ENCODE measurements at places on chromosomes 6 and 20. TPM values are rescaled to one million over a fixed set of nuclear protein-coding genes. Genes with fewer than 3 reads are reported as not detected.

- DNase-seq: no peak
- no peaks in the 10 kb centered on the region for H3K27me3 ChIP-seq
- no peaks in the 10 kb centered on the region for H3K4me1 ChIP-seq
- no peaks in the 10 kb centered on the region for H3K36me3 ChIP-seq
Observed at GRCh38 chr20:8855315-8855714, 213.6 kb upstream of the PLCB4 start.

SLC26A8 gene
- 0.29 TPM for total RNA-seq

DNA sequence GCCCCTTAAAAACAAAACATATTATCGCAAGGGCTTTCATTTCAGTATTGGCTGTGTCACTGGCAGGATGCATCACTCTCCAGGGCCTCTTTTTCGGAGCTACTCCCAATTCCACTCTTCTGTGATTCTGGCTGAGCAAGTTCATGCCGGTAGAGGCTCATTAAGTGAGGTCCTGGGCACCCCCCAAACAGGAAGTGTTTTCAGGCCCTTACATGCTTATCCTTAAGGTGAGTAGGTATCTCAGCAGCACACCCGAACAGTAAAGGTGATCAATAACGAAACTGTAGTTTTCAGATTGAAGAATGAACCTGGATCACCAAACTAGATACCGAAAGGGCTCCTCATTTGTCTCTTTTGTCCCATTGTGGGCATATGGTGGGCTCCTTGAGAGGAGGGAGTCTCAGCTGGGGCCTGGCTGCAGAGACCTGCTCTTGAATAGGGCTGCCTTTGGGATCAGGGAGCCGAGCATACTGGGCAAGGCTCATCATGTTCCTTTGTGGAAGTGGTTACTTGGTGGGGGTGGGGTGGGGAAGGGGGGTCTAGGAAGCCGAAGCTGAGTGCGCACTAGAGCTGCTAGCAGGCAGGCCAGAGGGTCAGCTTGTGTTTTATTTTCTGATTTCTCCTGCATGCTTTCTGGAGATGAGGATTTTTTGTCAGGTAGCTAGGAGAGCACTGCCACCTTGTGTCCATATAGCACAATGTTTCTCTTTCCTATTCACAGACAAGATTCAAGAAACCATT is 65.2 kb downstream of the CDS2 start:
- peak; percentile 28 for DNase-seq
- peaks cover 17% of the 10 kb centered on the region for H3K4me1 ChIP-seq
- H3K27me3 ChIP-seq: no peaks in the 10 kb centered on the region
- H3K36me3 ChIP-seq: no peaks in the 10 kb centered on the region

FERMT1 gene
- total RNA-seq: 0.29 TPM

GRCh38 chr6:156695742-156696141 is 81.4 kb upstream of the ARID1B start:
- H3K4me1 ChIP-seq: peaks cover 9% of the 10 kb centered on the region
- no peak for DNase-seq
- H3K4me3 ChIP-seq: no peak overlapping the region
- no peaks in the 10 kb centered on the region for H3K27me3 ChIP-seq
- H3K36me3 ChIP-seq: no peaks in the 10 kb centered on the region

CST5 gene
- not detected for total RNA-seq

GRCh38 chr6:80991316-80991715 is 761.2 kb downstream of the TENT5A start:
- DNase-seq: no peak
- no peaks in the 10 kb centered on the region for H3K27me3 ChIP-seq
- H3K4me3 ChIP-seq: no peak overlapping the region
- H3K27ac ChIP-seq: no peak overlapping the region

NOX3 gene
- total RNA-seq: not detected

- no peak overlapping the region for H3K4me3 ChIP-seq
- DNase-seq: no peak
- H3K36me3 ChIP-seq: peaks cover 2% of the 10 kb centered on the region
- no peak overlapping the region for H3K27ac ChIP-seq
- H3K27me3 ChIP-seq: peaks cover 2% of the 10 kb centered on the region
Observed at GRCh38 chr6:165571068-165571682, 91.9 kb downstream of the PDE10A start.

ABT1 gene
- total RNA-seq: 15.9 TPM

DNA sequence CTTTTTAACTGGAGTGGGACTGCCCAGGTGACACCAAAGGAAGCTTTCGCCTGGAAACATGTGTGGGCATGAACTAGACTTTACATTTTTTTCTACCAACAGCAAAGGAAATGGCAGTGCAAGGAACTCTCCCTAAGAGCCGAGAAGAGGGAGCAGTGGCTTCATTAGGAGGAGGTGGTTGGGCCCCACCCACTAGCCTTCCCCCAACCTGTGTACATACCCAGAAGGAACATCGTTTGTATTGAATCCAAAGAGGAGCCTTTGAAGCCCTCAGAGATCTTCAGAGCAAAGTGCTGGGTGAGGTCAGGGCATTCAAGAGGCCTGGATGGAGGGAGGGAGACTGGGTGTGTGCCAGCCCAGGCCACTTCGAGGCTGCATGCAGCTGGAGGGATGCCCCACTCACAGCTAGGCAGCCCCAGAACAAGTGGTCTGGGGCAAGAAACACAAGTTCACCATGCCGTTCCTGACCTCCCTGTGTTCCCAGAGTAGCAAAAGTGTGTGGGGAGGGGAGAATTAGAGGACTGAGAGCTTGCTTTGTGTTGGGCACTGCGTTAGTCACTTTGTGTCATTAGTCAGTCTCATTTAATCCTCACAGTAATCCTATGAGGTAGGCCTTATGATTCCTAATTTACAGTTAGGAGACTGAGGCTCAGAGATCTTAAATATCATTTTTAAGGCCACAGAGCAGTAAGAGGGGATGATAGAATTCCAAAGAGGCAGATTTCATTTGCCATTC is 191.6 kb upstream of the SUPT3H start:
- no peak overlapping the region for H3K27ac ChIP-seq
- no peak for DNase-seq
- peaks cover 3% of the 10 kb centered on the region for H3K27me3 ChIP-seq
- H3K4me3 ChIP-seq: no peak overlapping the region

DNA sequence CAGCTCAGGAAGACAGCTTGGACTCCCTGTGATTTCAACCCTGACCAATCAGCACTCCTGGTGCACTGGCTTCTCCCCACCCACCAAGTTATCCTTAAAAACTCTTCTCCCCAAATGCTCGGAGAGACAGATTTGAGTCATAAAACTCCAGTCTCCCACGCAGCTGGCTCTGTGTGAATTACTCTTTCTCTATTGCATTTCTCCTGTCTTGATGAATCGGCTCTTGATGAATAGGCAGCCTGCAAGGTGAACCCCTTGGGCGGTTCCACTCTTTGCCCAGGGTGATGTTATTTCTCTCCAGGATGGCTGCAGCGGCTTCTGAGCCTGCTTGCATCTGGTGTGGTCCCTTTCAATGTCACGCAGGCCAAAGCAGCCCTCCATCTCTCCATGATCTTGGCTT is 12.4 kb downstream of the SLC52A3 start:
- H3K27ac ChIP-seq: no peak overlapping the region
- no peak overlapping the region for H3K4me3 ChIP-seq
- DNase-seq: no peak
- H3K36me3 ChIP-seq: no peaks in the 10 kb centered on the region
- peaks cover 2% of the 10 kb centered on the region for H3K27me3 ChIP-seq

CTAGE9 gene
- not detected for total RNA-seq

PRPH2 gene
- not detected for total RNA-seq

DNA sequence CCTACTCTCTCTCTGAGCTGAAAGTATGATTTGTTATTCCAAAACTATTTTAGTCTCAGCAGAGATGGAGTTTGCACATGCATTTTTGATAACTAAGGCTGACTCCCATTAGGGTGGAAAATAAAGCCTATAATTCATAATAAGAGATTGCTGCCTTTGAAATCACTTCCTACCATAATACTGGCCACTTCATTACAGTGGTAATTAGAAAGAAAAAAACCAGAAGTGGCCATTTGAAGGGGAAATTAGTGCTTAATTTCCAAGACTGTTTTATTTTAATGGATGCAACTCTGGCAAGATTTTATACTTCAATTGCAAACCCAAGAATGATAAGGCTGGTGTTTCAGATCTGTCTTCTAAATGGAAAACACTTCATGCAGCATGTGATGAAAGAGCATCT is 43.4 kb downstream of the SLC35B3 start:
- no peak for DNase-seq
- no peak overlapping the region for H3K27ac ChIP-seq
- no peaks in the 10 kb centered on the region for H3K36me3 ChIP-seq
- H3K4me3 ChIP-seq: no peak overlapping the region
- no peaks in the 10 kb centered on the region for H3K27me3 ChIP-seq

- no peak for DNase-seq
- peaks cover 4% of the 10 kb centered on the region for H3K27me3 ChIP-seq
- H3K36me3 ChIP-seq: no peaks in the 10 kb centered on the region
- no peak overlapping the region for H3K4me3 ChIP-seq
- no peak overlapping the region for H3K27ac ChIP-seq
Observed at GRCh38 chr20:24798930-24799705, 150.0 kb upstream of the CST7 start.

GRCh38 chr20:62611819-62612218 is 30.5 kb upstream of the SLCO4A1 start:
- H3K4me3 ChIP-seq: no peak overlapping the region
- peaks cover 15% of the 10 kb centered on the region for H3K4me1 ChIP-seq
- no peak overlapping the region for H3K27ac ChIP-seq
- no peak for DNase-seq
- H3K36me3 ChIP-seq: peaks cover 5% of the 10 kb centered on the region

DNA sequence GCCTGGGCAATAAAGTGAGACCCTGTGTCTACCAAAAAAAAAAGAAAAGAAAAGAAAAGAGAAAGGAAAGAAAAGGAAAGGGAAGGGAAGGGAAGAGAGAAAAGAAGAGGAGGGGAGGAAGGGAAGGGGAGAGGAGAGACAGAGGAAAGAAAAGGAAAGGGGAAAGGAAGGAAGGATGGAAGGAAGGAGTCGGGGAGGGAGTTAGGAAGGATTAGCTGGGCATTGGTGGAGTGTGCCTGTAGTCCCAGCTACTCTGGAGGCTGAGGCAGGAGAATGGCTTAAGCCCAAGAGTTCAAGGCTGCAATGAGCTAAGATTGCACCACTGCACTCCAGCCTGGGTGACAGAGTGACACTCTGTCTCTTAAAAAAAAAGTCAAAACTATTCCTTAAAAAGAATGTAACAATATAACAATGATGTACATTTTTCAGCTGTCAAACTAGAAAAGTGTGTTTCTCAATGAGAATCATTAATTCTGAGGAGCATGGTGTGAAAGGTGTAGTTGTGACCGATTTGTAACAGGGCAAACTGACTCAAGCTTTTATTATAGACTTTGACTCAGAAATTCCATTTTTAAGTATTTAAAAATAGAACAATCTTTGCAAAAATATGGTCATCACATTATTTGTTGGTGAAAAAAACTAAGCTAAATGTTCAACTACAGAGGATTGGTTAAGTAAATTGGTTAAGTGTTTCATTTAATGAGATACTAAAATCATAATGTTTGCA is 14.7 kb downstream of the SNRPB start:
- no peaks in the 10 kb centered on the region for H3K4me1 ChIP-seq
- H3K36me3 ChIP-seq: no peaks in the 10 kb centered on the region
- no peak for DNase-seq
- H3K4me3 ChIP-seq: no peak overlapping the region
- no peaks in the 10 kb centered on the region for H3K27me3 ChIP-seq

TSHZ2 gene
- 10.0 TPM for total RNA-seq

GRCh38 chr20:8812817-8813216 is 256.1 kb upstream of the PLCB4 start:
- no peak overlapping the region for H3K4me3 ChIP-seq
- H3K27me3 ChIP-seq: no peaks in the 10 kb centered on the region
- DNase-seq: no peak
- no peak overlapping the region for H3K27ac ChIP-seq
- no peaks in the 10 kb centered on the region for H3K4me1 ChIP-seq

DNA sequence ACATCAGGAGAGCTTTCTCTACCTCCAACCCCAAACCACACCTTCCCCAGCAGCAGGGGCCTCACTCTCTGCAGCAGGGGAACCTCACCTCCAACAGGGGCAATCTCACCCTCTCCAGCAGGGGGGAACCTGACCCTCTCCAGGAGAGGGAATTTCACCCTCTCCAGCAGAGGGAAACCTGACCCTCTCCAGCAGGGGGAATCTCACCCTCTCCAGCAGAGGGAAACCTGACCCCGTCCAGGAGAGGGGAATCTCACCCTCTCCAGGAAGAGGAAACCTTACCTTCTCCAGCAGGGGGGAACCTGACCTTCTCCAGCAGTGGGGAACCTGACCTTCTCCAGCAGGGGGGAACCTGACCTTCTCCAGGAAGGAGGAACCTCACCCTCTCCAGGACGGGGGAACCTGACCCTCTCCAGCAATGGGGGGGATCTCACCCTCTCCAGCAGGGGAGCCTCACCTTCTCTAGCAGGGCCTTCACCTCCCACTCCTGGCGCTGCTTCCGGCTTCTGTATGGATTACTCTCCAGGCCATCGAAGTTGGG is 3.1 kb downstream of the B3GALT4 start:
- H3K4me3 ChIP-seq: peak overlapping the region; percentile 67
- peak; percentile 48 for DNase-seq
- no peaks in the 10 kb centered on the region for H3K36me3 ChIP-seq

DNA sequence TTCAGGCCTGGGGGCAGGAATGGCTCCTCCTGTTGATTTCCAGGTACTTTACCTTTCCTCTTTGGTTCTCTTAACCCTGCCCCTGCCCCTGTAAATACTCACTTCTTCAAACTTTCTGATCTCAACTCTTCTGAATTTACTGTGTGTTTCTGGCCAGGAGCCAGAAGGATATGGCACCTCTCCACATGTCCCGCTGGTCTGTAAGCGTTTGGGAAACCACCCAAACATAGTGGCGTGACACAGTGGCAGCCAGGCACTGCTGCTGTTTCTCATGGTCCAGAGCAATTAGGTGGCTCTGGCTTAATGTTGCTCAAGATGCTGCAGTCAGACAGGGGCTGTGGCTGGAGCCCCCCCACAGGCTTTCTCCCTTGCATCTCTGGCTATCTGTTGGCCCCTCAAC is 374.5 kb downstream of the RNGTT start:
- no peak for DNase-seq
- H3K36me3 ChIP-seq: peaks cover 5% of the 10 kb centered on the region
- H3K27ac ChIP-seq: no peak overlapping the region
- no peaks in the 10 kb centered on the region for H3K4me1 ChIP-seq
- no peak overlapping the region for H3K4me3 ChIP-seq
- H3K27me3 ChIP-seq: peaks cover 3% of the 10 kb centered on the region

DNA sequence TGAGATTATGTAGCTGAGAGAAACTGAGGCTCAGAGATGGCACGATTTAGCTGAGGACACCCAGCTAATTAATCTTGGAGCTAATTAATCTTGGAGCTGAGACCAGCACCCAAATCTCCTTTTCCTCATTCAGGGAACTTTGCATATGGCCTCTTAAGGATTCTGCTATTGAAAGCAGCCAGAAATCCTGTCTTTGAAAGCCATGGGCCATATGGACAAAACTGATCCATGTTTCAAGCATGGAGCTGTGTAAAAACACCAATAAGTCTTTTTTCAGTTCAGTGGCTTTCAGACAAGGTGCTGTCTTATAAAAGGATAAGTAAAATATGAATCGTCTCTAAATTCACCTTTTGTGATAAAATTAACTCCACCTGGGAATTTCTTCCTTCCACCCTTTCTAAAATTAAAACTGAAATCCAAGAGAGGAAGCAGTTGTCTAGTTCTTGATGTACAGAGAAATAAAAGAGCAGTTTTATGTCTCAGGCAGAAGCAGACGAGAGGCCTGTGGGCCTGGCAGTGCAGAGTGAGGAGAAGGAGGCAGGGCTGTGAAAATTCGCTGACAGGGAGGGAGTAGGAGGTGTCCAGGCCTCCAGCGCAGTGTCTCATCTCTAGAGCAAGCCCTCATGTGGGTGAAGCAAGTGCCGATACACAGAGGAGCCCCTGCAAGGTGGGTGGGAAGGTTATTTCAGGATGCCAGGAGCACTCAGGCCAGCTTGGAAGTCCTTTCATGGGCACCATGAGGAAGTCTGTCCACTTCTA is 266.9 kb downstream of the UST start:
- no peaks in the 10 kb centered on the region for H3K27me3 ChIP-seq
- H3K4me3 ChIP-seq: no peak overlapping the region
- DNase-seq: no peak
- H3K36me3 ChIP-seq: no peaks in the 10 kb centered on the region

Data from glutamatergic neuron (in vitro differentiated cells).